ENCODE measurements at places on chromosomes 16 and 17. TPM values are rescaled to one million over a fixed set of nuclear protein-coding genes. Genes with fewer than 3 reads are reported as not detected.

The RBFOX1 gene
- not detected for total RNA-seq

The SPEM1 gene
- not detected for total RNA-seq

The CD79B gene
- not detected for total RNA-seq

The TRPV3 gene
- 0.27 TPM for total RNA-seq

The CLEC10A gene
- total RNA-seq = not detected

The RAB11FIP4 gene
- 0.94 TPM for total RNA-seq

The MPDU1 gene
- total RNA-seq = 35.9 TPM

The ACSM5 gene
- total RNA-seq = 1.7 TPM

The NPIPA8 gene
- total RNA-seq = 0.41 TPM

The TBC1D3E gene
- total RNA-seq = not detected

The OR4D1 gene
- not detected for total RNA-seq

The SOX15 gene
- 0.32 TPM for total RNA-seq

The SLC6A2 gene
- total RNA-seq = not detected

The MLLT6 gene
- 50.0 TPM for total RNA-seq

The HAS3 gene
- total RNA-seq = 1.4 TPM

The ACSM2A gene
- not detected for total RNA-seq

The DNAAF8 gene
- 2.2 TPM for total RNA-seq

The KCNG4 gene
- total RNA-seq = not detected

The MON1B gene
- 34.3 TPM for total RNA-seq

The CD300E gene
- not detected for total RNA-seq

Data from chondrocyte (in vitro differentiated cells).